NCI-H1694 treated with DMSO at 0.1 percent for 48 hours (cell line): ENCODE measurements at places on chromosomes 7 and 10.

GRCh38 chr7:135756191-135756590 lies 7.6 kb upstream of the FAM180A start:
- DNase-seq = no peak

DNA sequence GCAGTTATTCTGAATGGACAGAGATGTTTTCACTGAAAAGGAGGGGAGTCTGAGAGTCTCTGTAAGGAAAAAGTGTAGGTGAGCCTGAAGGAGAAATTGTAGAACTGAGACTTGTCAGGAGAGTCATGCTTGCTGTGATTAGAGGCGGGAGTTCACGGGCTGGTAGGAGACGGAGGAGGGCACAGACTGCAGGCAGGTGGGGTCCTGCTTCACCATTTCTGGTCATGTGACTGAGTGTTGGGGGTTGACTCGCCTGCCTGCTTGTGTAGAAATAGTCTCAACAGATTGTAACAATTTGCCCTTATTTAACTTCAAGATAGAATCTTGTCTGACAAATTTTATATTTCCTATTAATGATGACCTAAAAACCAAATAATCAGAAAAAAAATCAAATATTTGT lies 70.3 kb downstream of the OGDH start:
- no peak for DNase-seq

- no peak for DNase-seq
These were observed 63.7 kb upstream of the STEAP1B start for GRCh38 chr7:22563621-22564241.

DNA sequence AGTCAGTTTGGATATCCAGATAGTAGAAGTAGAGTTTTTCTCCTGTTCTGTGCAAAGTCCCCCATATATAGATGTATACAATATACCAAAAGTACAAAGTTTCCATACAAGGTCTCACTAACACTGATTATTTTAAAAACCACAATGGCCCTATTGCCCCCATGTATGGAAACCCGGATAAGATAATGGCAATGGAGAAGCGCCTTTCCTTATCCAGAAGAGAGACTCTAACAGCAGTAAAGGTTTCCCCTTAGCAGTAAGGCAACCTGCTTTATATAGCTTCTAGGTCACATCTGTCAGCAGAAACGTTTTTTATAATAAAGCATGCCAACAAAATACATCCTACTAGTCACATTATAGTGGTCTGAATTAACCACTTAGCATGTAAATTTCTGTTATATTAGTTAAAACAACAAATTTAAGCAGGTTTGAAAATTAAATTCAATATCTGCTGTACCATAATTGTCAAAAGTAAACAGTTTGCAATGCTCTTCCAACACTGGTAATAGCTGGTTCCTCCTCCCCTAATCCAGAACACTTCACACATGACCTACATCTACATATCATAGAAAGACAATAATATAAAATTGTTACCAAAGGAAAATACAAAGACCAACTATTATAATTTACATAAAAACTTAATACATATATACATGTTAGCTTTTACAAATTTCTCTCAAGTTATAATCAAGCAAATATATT lies 22.4 kb downstream of the USP6NL start:
- no peak for DNase-seq

- no peak for DNase-seq
These were observed 120.4 kb downstream of the PKD1L1 start for GRCh38 chr7:47827871-47828270.

- DNase-seq = no peak
These were observed 34.8 kb downstream of the BTRC start for GRCh38 chr10:101388676-101389276.

DNA sequence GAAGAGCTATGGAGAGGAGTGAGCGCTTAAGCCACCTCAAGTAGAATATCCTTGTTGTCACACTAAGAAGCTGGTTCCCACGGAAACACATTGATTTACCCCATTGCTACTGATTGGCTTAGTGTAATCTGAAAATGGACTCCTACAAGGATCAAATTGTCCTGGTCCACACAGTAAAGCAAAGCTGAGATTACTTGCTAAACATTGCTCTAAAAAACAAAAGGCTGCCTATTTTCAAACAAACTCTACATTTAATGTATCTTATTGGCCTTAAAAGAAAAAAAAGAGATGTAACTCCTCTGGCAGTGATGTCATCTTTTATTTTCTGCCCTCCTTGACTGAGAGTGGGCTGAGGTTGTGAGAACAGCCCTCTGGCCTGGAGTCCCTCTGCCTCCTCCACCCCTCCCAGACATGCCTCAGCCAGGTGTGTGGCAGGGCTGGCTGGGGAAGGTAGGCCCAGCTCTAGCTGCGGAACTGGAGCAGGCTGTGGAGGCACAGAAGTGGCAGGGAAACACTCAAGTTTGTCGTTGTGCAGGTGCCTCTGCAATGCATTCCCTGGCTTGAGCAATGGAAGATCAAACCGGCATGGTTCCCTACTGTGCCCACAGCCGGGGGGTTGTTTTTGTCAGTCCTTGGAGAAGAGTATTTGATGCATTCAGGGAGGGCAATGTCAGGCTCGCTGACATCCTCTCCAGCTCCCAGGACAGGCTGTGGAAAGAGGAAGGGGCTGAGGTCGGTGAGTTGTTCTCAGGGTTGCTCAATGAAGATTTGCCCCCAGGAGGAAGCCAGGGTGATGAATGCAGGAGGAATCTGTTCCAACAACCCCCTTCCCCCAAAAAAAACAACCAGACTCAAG lies 9.1 kb downstream of the KLF6 start:
- no peak for DNase-seq

- no peak for DNase-seq
These were observed 10.2 kb downstream of the OGDHL start for GRCh38 chr10:49751636-49752510.

DNA sequence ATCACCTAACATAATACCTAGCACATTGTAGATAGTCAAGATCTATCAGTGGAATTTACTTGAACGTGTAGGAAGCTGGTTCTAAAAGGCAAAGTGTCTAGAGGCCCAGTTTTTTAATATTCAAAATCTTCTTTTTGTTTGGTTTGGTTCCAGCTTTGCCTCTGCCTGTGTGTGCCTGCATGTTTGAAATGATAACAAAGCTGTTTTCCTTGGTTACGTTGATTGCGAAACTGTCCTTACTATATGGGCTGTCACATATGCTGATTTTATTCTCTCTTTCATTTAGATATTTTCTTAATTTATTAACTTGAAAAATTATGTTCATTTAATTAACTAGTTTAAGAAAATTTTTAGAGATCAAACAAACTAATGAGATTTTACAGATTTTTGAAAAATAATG lies 237.3 kb downstream of the SEMA3A start:
- DNase-seq = no peak
